Right forelimb (tissue), 1 donor: ENCODE measurements at places on chromosomes 4 and X.

GRCh38 chrX:889966-890651 is 259.5 kb downstream of the SHOX start:
- no peak for DNase-seq

DNA sequence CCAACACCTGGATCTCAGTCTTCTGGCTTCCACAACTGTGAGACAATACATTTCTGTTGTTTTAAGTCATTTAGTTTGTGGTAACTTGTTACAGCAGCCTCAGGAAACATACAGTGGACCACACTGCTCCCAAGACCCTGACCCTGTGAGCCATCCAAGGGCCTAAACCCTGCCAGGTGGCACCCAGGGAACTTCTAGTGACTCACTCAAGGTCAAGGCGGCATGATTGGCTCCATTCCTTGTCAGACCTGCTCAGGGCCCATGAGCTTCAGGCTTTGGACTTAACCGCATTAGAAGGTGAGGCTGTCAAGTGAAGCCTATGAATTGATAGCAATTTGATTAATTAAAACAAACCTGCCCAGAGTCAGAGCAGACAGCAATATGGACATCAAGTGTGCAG is 165.7 kb upstream of the MAMLD1 start:
- no peak for DNase-seq

DNA sequence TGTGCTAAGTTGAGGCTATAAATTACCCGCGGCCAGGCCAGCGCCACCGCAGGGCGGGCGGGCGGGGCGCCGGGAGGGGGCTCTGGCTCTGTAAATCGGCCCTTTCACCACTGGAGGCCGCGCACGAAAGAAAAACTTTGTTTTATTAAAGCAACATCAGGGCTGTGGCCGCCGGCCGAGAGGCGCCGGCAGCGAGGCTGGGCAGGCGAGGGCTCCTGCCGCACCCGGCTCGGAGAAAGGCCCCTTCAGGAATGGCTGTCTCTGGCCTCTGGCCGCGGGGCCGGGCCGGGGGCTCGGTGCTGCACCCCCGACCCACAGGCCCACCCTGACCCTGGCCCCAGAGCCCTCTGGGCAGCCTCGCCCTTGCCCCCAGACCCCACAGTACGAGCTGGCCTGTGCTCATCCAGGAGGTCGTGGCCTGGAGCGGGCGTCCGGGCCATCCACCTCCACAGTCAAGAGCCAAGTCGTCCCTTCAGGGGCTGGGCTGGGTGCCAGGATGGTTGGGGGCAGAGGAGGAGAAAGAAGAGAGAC is 29.5 kb upstream of the FGFR3 start:
- peak; percentile 82 for DNase-seq

- DNase-seq: no peak
Measured at GRCh38 chrX:24341795-24342194, 18.6 kb upstream of the SUPT20HL1 start.

DNA sequence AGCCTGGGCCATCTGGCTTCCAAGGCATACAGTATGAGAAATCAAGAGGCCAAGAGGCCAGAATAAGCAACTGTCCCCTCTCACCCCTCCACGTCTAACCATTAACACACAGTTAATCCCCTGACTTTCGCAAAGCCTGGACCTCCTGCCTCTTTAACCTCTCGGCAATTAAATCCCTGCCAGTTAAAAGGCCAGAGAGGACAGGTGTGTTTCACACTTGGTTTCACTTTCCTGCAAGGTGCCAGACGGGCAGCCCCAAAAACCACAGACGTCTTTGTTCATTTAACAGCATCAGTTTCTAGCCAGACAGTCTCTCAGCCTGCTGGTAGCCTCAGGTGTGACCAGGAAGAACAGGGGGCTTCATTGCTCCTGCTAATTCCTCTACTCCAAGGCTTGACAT is 91.1 kb upstream of the KIT start:
- no peak for DNase-seq

GRCh38 chr4:152577708-152578396 is 42.0 kb upstream of the FBXW7 start:
- no peak for DNase-seq

- no peak for DNase-seq
Measured at GRCh38 chr4:86274642-86275041, 85.2 kb downstream of the MAPK10 start.

DNA sequence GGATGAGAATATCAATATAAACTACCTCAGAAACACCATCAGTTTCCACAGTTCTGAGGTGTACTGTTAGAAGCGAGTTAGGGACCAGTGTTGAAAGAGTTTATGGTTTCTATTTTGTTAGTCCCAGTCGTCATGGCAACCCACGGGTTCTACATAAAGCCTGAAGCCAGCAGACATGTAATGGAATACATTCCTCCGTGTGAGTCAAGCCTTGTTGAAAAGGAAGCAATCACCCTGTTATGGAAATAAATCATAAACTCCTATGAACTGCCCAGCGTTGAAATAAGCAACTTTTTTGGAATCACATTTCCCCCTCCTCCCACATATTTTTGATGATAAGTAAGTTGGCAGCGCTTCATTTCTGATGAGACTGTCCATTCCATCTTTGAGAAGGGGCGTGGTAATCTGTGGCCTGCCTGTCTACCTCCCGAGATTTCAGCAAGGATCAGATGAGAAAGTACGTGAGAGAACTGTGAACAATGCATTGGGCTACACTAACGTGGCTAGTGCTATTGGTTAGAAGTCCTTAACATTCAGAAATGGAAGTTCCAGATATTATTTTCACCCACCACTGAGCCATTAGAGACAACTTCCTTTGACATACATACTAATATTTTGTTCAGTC is 40.4 kb upstream of the PDHA1 start:
- DNase-seq: peak; percentile 52

DNA sequence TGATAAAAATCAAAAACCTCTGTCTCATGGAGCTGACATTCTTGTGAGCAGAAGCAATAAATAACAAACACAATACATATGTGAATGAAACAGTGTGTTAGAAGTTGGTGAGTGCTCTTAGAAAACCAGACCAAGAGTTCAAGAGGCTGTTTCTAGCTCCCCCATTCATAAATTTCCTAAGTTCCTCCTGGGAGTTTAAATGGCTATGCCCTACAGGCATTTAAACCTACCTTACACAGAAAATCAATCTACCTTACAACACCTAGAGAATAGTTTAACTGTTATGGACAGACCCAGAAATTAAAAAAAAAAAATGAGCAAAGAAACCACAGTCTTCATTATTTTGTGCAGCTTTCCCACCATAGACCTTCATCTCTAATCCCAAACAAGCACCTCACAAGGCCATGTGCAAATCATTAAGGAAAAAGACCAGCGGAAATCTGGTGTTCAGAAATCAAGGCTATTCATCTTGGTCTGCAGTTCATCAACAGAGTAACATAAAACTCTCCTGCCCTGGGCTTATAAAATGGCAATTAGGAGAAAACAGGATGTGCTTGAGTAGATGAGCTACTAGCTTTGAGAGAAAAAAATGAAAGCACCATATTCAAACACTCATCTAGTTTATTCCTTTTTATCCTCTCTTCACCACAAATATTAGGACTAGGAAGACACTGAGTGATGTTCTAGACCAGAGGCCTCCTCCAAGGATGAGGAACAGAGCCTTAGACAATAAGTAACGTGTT is 147.2 kb downstream of the SHROOM3 start:
- no peak for DNase-seq

DNA sequence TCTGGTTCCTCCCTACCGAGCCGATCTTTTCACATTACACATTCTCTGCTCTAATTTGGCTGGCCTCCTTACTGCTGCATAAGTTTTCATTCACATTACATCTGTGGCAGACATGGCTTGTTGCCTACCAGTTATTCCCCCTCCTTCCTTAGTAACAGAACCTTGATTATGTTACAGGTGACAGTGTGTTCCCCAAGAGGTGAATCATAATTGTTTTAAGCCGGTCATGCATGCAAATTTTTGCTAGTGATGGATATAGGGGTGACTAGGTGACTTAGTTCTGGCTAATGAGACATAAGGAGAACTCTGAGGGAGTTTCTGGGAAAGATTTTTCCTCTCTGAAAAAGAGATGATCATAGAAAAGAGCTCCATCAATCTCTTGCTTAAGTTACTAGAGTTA is 8.4 kb upstream of the LAMP2 start:
- DNase-seq: no peak

DNA sequence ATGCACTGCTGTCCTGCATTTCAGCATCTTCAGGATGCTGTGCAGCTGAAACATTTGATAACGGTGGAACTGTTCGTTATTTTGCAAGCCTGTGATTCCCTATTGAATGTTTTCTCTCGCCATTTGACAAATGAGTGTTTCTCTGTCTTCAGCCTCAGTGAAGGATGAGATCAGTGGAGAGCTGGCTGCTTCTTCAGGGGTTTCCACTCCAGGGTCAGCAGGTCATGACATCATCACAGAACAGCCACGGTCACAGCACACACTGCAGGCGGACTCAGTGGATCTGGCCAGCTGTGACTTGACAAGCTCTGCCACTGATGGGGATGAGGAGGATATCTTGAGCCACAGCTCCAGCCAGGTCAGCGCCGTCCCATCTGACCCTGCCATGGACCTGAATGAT is 52.6 kb downstream of the HTT start:
- no peak for DNase-seq

- DNase-seq: no peak
Measured at GRCh38 chrX:153380691-153381090, 20.5 kb downstream of the PNMA6E start.

DNA sequence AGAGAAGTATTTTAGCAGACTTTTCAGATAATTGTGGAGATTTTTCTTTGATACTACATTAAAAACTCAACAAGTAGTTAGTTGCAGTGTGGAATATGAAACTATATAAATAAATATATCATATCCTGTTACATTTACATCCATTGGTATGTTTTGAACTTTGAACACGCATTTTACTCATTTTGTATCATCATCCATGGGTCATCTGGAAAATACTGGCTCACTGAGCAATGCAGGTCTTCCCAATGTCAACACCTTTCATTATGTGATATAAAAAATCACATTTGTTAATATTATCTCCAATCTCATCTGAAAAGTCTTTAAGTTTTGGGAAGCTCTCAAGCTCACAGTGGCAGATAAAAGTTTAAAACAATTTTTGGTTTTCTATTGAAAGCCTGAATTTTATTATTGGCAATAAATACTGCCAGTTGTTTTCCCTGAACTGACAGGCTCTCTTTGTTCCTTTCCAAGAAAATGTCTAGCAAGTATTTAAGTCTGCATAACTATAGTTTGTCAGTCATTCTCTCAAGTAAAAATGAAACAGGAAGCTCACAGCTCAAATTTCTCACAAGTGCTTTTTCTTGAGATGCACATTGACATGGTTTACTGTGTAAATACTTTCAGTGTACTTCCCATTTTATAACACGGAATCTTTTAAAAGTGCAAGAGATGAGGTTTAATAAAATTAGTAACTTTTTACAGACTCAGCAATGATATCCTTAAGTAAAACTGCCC is 183.5 kb upstream of the GPC4 start:
- DNase-seq: no peak

DNA sequence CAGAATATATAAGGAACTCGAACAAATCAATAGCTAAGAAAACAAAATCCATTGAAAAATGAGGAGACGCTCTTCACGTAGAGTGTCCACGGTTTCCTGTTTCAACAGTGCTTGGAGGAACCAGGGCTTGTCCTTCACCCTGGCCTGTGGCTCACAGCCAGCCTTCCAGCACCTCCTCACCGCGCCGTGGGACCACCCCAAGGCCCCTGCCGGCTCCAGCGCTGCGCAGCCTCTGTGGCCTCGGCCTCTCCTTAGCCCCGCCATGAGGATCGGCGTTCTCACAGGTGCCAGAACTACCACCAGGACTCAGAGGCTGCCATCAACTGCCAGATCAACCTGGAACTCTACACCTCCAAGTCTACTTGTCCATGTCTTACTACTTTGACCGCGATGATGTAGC is 52.5 kb upstream of the CTSO start:
- DNase-seq: no peak

DNA sequence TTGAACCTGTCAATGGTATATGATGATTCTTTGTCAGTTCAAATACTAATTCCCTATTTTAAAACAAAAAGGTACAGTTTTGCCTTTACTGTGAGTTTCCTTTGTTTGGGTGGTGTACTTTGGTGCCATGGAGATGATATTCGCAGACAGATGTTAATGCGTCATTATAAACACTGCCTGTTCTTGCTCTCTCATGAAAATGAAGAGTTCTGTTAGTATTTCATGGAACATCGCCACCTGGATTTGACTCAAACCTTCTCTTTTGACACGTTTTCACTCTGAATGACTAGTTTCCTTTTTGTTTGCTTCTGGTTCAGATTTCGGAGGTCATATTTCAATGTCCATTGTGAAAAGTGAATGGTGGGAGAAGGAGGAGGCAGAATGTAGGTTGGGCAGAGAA is 6.9 kb upstream of the CTSO start:
- no peak for DNase-seq

DNA sequence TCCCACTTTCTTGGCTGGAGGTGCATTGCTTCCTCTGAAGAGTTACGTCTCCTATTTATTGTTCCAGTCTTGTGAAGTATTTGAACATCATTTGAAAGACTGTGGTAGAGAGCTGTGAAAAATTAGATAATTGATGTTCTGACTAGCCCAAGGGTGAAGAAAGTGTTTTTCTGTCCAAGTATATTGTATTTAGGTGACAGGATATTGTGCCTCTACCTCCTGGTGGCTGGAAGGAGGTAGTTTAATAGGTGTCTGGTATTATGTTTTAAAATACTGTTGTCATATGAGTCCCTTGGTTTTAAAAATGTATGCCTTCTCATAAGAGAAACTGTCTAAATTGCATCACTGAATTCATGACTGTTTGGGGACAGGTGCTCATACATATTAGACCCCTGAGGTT is 226.0 kb downstream of the SPRY1 start:
- DNase-seq: no peak

DNA sequence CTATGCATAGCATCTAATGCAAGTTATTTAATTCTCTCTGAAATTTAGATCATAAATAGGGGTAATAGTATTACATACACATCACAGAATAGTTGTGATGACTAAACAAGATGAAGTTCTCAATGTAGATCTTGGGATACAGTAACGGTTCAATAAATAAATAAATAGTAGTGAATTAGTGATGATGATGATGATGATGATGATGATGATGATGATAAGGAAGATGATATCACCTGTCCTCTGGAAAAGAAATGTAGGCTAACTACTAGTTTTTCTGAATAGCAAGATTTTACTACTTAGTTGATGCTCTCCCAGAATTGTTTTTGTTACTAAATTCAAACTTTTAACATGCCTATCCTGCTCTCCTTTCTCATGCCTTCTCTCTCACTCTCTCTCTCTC is 30.3 kb downstream of the SH3BGRL start:
- no peak for DNase-seq

GRCh38 chr4:149885896-149886295 is 70.3 kb upstream of the IQCM start:
- no peak for DNase-seq

GRCh38 chr4:122816476-122816875 is 10.2 kb upstream of the FGF2 start:
- no peak for DNase-seq

GRCh38 chrX:10370976-10371375 is 214.2 kb downstream of the CLCN4 start:
- DNase-seq: no peak
